T follicular helper cell (primary cell): ENCODE measurements at places on chromosomes 12 and 14.

DNA sequence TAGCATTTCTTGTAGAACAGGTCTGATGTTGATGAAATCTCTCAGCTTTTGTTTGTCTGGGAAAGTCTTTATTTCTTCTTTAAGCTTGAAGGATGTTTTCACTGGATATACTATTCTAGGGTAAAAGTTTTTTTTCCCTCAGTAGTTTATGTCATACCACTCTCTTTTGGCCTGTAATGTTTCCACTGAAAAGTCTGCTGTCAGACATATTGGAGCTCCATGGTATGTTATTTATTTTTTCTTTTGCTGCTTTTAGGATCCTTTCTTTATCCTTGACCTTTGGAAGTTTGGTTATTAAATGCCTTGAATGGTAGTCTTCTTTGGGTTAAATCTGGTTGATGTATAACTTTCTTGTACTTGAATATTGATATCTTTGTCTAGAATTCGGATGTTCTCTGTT lies 306.1 kb downstream of the FUT8 start:
- no peak for DNase-seq

DNA sequence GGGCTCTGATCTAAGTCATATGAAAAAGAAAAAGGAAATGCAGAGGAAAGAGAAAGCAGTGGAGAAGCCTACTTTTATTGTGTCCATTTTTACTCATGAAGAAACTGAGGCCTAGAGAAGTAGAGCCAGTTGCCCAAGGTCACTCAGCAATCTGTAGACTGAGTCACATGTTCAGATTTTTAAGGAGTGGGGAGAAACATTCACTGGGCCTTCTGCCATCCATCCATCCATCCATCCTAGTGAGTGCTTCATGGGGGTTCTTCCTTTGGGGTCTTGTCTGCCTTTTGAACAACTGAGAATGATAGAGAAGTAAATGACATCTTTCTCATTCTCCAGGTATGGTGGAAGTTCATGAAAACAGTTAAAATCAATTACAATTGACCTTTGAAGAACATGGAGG lies 233.6 kb upstream of the SRRM4 start:
- no peak for DNase-seq

DNA sequence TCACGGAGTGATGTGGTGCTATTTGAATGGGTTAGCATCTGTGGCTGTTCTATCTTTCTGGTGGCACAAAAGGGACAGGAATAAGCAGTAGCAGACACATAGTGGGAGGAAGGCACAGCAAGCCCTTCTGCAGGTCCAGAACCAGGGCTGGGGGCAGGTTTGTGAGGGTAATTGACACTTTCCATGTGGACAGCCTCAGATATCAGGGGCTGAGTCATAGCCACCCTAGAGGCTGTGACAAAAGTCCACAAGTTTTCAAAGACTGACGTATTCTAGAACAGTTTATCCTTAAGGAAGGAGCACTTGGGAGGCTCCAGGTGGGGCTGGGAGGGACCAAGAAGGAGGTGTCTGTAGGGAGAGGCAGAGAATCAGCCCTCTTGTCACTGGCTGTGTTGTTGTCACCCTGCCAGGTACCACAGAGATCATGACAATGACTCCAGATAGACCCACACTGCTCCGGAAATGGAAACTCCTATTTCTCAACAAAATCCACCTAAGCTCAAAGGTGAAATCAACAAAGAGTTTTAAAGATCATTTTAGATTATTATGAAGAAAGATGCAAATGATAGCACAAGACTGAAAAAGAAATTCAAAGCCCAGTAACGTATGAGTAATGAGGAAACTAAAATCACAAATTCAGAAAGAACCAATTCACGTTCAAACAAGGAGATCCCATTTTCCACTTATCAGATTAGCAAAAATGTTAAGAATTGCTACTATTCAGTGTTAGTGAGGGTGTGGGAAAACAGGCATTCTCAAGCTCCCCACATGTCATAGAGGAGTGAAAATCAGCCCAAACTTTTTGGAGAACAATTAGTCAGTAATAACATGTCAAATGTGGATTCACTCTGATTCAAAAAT lies 48.3 kb downstream of the NFKBIA start:
- no peak for DNase-seq

DNA sequence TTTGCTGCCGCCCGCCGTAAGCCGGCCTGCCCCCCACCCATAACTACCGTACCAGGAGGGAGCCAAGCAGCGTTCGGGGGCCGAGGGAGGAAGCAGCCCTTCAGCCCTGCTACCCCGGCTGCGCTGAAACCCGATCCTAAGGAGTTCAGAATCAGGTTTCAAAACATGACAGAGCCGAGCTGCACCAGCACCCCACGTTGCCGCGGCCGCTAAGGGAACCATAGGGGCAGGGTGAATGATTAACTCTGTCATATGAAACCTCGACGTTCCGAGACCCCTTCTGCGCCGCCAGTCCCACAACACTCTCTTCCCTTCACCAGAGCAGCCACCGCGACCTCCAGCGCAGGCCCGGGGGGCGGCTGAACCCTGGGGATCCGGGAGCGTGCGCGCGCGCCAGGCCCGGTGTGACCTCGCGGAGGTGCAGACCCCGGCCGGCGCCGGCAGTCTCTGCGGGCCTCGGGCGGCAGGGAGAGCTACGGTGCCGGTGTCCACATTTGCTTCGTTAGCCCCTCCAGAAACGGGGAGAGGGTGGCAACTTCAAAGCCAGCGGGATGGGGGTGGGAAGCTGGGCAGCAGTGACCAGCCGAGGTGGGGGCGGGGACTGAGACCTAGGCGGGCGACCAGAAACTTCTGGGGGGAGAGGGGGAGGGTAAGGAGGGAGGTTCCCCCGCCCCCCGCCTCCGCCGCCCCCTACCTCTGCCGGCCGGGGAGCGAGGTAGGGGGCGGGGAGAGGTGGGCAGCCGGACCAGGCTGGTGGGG lies 1.6 kb downstream of the SIX4 start:
- DNase-seq, result no peak

DNA sequence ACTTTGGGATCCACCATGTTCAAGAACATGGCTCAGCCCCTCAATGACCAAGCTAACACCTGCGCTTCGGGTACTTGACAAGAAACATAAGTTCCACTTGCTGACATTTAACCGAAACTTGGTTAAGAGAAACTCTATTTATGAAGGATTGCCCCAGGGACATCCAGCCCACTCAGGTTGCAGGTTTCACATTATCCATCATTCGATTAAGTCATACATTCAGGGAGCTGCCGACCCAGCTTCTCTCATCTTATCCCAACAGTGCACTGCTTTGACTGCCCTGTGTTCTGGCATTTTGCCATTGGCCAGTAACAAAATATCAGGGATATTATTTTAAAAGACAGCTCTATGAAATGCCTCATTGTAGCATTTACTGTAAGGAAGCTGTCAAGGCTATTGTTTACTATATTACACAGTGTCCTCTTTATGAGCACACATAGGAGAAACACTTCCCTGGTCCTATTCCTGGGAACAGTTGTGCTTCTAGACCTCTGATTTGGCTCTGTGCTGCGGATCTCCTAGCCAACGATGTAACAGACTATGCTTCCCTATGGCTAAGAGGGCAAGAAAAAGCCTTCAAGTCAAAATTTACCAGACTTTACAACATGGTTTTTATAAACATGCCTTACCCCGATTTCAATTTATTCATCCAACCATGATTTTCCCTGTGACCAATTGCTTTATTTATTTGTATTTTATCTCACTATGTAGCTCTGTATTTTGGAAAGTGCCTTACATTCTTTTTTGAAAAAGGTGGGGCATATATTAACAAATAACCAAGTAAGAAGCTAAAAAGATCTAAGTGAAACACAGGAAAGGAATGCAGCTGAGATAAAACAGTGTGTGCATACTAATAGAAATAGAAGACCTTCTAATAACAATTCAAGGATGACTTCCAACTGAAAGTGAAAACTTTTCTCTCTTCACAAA lies 109.3 kb downstream of the ITPR2 start:
- no peak for DNase-seq

GRCh38 chr12:20629414-20630156 lies 65.5 kb upstream of the SLCO1C1 start:
- no peak for DNase-seq

DNA sequence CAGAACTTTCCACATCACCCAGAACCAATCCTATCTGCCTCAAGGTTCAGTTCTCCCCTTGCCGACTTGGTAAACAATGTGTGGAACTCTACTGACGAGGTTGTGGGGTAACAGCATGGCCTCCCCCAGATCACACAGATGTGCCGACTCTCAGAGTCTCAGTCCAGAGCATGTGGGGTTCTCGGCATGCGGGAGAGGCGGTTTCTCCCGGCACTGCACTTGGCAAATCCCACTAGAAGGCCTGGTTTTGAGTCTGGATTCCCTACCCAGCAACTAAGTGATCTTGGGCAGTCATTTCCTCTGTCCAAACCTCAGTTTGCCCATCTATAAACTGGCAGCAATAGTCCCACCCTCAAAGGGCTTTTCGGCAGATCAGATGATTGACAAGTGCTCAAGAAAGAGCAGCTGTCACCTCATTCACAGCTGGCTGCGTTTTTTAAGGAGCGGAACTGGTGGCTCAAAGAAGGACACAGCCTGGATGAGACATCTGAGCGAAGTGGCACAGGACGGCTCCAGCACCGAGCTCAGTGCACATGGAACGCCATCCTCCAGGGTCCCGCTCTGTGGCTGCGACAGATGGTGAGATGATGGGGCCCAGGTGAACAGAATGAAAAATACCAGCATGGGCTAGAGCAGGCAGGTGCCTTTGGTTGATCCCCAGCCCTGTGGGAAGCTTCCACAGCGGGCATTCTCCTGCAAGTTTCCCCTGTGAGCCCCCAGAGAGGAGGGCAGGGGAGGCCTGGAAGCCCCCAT lies 7.3 kb downstream of the TESC start:
- DNase-seq, result no peak

GRCh38 chr12:125142601-125143000 lies 77.4 kb downstream of the AACS start:
- DNase-seq, result no peak

DNA sequence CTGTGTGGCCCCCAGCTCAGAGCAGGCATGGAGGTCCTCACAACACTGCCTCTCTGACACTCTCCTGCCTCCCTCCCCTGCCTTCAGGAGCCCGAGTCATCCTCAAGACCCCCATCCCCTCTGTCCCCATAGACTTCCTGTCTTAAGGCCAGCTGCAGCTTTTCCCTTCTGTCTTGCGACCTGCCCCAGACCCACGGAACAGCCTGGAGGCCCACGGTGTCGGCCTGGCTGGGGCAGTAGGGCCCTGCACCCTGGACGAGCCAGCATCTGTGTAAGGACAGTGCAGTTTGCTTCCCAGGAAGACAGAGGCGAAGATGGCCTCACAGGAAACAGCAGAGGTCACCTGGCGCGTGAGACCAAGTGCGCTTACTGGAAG lies 9.7 kb downstream of the TEDC1 start:
- no peak for DNase-seq

- DNase-seq, result no peak
Measured at GRCh38 chr12:102249079-102249841, 51.6 kb upstream of the PMCH start.

- no peak for DNase-seq
Measured at GRCh38 chr12:87806310-87806709, 222.9 kb downstream of the C12orf50 start.

GRCh38 chr12:124898200-124898922 lies 16.1 kb downstream of the UBC start:
- DNase-seq, result peak; percentile 47

GRCh38 chr12:92737855-92738850 lies 35.4 kb downstream of the PLEKHG7 start:
- DNase-seq, result no peak

GRCh38 chr12:93404961-93405849 lies 27.5 kb downstream of the NUDT4 start:
- no peak for DNase-seq

DNA sequence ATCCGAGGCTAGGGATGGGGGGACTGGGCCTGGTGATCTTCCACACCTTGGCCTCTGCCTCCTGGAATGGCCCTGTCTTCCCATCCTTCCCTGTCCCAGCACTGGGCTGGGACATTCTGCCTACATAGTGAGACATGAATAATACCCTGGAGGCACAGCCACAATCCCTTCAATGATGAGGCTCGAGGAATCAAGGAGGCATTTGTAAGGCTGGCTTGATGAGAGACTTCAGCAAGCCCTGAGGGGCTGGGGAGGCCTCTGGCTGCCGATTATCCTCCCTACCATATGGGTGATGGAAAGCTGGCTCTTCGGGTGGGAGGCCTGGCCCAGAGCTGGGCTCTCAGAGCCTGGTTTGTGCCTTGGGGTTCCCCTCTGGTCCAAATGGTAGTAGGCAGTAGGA lies 92.5 kb downstream of the CALM1 start:
- DNase-seq, result no peak

- no peak for DNase-seq
Measured at GRCh38 chr14:91361233-91361811, 56.3 kb downstream of the CCDC88C start.

- DNase-seq, result no peak
Measured at GRCh38 chr12:89476904-89477595, 47.5 kb downstream of the GALNT4 start.

DNA sequence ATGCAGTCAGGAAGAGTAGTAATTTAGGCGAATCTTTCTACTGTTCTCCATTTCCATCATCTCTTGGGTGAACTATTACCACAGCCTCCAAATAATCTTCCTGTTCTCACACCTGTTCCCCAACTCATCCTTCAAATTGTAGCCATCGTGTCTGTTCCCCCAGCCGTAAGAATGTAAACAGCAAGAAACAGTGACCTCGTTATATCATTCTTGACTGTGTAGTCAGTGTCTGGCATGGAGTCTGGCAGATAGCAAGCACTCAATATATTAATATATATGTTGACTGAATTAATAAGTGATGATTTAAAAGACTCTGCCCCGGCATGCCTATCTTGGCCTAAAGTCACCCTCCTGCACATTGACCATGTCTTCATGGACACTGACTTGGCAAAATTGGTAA lies 20.3 kb downstream of the PDE6H start:
- no peak for DNase-seq

GRCh38 chr12:77339610-77340009 lies 274.2 kb upstream of the E2F7 start:
- DNase-seq, result no peak

- DNase-seq, result no peak
Measured at GRCh38 chr14:99401211-99401610, 79.4 kb downstream of the SETD3 start.

DNA sequence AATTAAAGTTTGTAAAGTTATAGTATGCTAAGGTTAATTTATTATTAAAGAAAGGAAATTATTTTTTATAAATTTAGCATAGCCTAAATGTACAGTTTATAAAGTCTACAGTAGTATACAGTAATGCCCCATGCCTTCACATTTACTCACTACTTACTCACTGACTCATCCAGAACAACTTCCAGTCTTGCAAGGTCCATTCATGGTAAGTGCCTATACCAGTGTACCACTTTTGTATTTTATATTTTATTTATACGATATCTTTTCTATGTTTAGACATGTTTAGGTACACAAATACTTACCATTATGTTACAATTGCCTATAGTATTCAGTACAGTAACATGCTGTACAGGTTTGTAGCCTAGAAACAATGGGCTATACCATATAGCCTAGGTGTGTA lies 95.1 kb upstream of the GRIN2B start:
- DNase-seq, result no peak

GRCh38 chr12:10094646-10095395 lies 4.0 kb downstream of the CLEC1A start:
- DNase-seq, result no peak

DNA sequence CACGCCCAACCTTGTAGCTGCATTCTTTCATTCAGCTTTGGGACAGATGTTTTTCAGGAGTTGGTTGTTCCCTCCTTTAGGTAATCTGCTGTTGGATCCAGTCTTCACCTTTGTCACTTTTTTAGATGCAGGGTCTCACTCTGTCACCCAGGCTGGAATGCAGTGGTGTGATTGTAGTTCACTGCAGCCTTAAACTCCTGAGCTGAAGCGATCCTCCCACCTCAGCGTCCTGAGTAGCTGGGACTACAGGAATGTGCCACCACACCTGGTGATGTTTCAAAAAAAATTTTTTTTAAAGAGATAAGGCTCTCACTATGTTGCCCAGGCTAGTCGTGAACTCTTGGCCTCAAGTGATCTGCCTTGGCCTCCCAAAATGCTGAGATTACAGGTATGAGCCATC lies 164.3 kb downstream of the KTN1 start:
- no peak for DNase-seq
